ENCODE measurements at places on chromosomes 16 and 17. TPM values are rescaled to one million over a fixed set of nuclear protein-coding genes. Genes with fewer than 3 reads are reported as not detected.
A peak's percentile ranks its signal among the peaks of the same experiment; 100 is the strongest.

GRCh38 chr16:57372372-57373116, at the start of gene CX3CL1:
TSS of gene CX3CL1 (plus strand) at chr16:57372490. CDS start at chr16:57372569, 79 bp downstream.
- DNase-seq, result no peak

- peak; percentile 67 for DNase-seq
Observed at GRCh38 chr17:80082403-80083135, 18.8 kb upstream of the GAA start.

- DNase-seq, result no peak
Observed at GRCh38 chr16:56626685-56627084, 1.1 kb downstream of the MT1E start.

Gene ABCC12
- total RNA-seq, result not detected

- no peak for DNase-seq
Observed at GRCh38 chr17:41018541-41018940, 8.5 kb downstream of the KRTAP1-5 start.

GRCh38 chr17:34413443-34414119, 50.5 kb upstream of the CCL1 start:
- DNase-seq, result no peak

Gene BCAR1
- 0.44 TPM for total RNA-seq

Gene KRT25
- total RNA-seq, result not detected

DNA sequence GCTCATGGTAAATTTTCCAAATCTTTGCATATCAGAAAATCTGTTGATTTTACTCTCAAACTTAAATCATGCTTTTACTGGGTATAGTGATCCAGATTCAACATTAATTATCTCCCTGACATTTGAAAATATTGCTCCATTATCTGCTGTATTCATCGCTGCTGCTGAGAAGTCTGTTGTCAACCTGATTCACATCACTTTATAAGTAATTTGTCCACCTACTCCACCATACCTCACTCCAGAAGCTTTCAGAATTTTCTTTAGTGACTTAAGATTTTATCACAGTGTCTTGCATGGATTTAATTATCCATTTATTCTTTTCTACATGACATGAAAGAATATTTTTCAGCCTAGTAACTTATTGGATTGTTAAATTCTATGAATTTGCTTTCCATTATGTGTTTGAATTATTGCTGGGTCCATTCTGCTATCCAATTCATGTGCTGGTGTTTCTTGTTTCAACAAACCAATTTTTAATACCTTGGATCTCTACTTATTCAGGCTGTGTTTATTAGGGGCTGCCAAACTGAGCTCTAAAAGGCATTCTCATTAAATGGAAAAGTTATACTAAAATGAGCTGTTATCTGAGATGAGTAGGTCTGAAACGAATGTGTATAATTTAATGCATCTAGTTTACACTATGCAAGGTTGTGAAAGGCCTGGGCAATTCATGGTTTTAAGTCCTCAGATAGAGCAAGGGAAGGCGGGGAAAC, 519.3 kb upstream of the CDH11 start:
- no peak for DNase-seq

- DNase-seq, result no peak
Observed at GRCh38 chr17:77160875-77161530, 20.2 kb downstream of the SEC14L1 start.

DNA sequence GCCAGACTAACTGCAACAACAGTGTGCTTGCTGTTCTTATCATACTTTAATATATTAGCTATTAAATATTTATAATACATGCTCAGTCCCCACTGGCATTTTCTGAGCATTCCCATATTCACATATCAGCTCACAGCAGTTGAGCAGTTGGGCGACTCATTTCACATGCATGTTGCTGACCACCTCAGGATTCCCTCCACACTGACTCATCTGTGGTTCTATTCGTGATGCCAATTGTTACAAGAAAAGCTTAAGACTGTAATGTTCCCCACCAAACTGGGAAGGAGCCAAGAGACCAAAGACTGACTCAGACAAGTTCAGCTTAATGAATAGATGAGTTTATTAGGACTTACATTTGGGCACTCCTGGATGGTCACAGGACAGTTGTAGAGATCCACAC, 100.3 kb upstream of the KIF2B start:
- no peak for DNase-seq

Gene TEPSIN
- 113 TPM for total RNA-seq

Gene RCVRN
- not detected for total RNA-seq

DNA sequence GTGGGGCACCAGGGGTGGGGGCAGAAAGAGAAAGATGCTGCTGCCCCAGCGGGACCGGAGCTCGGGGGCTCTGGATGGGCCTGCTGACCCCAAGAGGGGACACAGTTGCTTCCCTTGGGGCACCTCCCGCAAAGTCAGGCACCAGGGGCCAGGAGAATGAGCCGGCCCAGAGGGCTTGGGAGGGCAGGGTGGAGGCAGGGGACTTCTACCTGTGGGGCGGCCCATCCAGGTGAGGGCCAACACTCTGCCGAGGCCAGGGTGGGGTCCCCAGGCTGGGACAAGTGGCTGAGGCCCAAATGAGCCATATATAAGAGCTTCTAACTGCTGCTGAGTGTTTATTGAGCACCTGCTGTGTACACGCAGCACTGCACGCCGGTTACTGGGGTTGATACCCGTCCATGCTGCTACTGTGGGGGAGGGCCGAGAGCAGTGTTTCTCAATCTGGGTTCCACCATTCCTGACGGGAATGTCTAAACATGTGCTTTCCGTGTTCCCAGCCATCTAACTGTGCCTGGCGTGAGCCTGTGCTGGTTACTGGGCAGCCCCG, 211.7 kb upstream of the GSE1 start:
- no peak for DNase-seq

Gene ENPP7
- total RNA-seq, result not detected

DNA sequence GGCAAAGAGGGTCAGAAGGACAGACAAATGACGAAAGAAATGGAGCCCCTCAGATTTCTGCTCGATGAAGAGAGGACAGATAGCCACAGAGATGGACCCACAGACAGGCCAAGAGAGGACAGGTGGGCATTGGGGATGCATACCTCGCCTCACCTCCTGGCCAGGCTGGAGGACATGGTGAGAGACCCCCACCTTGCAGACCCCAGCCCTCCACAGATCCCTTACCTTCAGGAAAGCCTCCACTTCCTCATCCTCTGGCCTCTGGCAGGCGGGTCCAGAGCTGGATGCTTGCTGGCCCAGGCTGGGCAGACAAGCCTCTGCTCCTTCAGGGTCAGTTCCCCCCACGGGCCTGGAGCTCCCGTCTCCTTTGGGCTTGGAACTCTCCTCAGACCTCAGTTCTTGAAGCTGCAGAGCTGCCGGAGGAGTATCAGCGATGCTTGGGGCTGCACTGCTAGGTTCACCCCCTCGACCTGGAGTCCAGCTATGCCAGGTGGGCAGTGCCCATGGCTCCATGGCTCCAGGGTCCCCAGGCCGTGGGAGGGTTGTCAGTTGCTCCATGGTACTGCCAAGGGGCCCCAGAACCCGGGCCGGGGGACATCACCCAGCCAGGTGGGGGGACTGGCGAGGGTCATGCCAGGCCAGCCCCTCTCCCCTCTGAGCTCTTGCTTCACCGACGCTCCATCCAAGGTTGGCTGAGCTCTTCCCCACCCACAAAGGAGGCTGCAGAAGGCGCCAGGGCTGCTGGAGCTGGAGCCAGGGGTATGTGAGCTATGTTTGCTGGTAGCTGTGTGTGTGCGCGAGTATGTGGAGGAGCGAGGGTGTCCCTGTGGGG, 1.0 kb downstream of the TSPOAP1 start:
- DNase-seq, result peak; percentile 62

Gene ACE
- 4.2 TPM for total RNA-seq

DNA sequence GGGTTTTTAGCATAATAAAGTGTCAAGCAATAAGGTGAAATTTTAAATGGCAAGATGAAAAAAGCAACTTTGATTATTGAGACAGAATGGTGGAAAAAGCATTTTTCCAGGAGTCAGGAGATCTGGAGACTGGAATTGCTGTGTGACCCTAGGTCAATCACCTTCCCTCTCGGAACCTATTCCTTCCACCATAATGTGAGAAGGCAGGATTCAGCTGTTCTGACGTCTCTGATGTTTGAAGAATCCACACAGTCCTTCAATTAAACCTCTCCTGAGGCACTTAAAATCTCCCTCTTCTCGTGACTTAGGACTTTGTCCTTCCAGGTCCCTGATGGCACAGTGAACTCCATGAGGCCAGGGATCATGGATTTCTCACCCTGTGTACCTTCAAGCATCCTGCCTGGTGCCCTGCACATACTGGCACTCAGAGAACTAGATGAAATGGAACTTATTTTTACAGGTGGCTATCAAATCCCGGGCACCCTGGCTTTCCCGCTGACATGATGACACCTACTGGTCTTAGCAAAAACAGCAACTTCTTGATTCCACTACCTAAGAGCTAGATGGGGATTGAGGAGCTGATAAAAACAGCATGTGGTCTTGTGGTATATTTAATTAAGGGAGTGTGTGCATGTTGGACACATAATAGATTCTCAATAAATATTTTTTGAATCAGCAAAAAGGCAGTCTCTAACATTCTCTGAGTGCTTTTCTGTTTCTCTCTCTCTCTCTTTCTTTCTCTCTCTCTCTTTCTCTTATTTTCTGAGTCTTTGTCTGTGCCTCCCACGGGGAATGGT, 2.3 kb upstream of the CCDC182 start:
- DNase-seq, result peak; percentile 77
